Mesenteric fat pad (tissue), 1 donor: ENCODE measurements at places on chromosomes 3 and 15. TPM values are rescaled to one million over a fixed set of nuclear protein-coding genes. Genes with fewer than 3 reads are reported as not detected.

The PLCH1 gene
- not detected for total RNA-seq

GRCh38 chr3:158347966-158348365 is 223.0 kb upstream of the MLF1 start:
- DNase-seq, result no peak

GRCh38 chr15:59352189-59352588 is 20.5 kb downstream of the MYO1E start:
- no peak for DNase-seq

- no peak for DNase-seq
These were observed 24.5 kb downstream of the LPP start for GRCh38 chr3:188178293-188178936.

DNA sequence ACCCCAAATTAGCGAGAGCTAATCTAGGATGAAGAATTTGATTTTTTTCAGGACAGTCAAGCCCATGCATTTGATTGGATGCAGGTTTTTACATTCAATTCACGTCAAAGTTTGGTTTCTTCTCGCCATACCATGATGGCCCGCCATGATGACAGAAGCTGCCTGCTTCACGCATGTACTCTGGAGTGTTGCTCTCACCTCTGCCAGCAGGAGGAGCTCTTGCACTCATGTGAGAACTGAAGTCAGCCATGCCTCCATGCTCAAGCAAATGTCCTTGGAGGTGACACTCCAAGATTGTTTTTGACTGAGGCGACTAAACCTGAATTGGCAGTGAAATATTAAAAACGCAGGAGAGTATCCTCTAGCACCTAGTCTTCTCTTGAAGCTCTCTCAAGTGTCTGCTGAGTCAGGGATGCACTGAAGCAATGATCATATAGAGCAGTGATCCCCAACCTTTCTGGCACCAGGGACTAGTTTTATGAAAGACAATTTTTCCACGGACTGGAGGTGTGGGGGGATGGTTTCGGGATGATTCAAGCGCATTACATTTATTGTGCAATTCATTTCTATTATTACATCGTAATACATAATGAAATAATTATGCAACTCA is 120.9 kb downstream of the SAMMSON start:
- DNase-seq, result no peak

DNA sequence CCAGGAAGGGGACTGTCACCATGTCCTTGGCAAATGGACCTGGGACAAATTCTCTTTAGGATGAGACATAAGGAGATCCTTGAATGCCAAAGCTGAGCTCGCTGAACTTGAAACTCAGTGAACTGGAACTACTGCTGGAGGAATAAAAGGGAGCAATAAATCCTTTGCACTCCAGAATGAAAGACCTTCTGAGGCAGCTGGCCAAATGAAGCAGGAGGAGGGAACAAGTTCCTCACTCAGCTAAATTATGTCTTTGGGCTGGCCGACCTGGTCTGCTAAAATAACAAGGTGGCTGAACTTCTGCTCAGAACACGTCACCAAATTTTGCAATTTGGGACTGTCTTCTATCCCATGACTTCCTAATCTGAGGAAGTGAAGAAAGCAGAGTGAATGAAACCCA is 314.7 kb downstream of the LPP start:
- no peak for DNase-seq

- no peak for DNase-seq
These were observed 120.5 kb upstream of the SAMMSON start for GRCh38 chr3:69879051-69879450.

The RBP2 gene
- total RNA-seq, result 5.3 TPM

The ECE2 gene
- not detected for total RNA-seq

The HRG gene
- not detected for total RNA-seq

DNA sequence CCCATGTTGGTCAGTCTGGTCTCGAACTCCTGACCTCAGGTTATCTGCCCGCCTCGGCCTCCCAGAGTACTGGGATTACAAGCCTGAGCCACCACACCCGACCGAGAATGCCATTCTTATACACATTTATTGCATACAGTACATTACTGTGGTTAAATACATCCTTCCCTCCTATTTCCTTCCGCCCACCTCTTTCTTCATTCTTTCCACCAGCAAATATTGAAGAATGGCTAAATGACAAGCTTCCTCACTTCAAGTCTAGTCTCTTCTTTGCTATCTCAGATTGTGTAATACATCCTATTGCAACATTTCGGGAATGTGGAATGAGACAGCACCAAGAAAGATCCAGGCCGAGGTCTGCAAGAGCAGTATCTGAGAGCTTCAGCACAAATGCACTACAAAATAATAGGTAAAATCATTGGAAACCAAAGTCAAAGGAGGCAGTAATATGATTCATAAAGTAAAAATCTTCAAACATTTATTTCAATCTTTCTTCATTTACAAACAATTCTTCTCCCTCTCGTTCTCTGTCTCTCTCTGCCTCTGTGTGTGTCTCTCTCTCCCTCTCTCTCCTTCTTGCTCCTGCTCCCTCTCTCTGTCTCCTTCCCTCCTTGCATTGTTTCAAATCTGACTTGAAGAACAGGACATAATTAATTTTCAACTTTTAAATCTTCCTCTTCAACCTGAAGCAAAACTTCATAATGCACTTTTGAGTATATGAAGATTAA is 94.7 kb upstream of the TGFBR2 start:
- no peak for DNase-seq

DNA sequence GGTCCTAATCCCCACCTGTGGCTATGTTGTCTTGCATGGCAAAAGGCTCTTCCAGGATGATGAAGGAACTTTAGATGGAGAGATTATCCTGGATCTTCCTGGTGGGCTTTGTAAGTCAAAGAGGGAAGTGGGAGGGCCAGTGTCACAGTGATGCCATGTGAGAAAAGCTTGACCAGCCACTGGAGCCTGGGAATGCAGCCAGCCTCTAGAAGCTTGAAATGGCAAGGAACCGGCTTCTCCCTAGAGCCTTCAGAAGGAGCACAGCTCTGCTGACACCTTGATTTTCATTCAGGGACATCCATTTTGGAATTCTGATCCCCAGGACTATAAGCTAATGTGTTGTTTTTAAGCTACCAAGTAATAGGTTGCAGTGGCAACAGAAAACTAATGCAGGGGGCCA is 58.3 kb downstream of the CLEC3B start:
- peak; percentile 43 for DNase-seq

The GOLGA8S gene
- 0.26 TPM for total RNA-seq

The MME gene
- 138 TPM for total RNA-seq

DNA sequence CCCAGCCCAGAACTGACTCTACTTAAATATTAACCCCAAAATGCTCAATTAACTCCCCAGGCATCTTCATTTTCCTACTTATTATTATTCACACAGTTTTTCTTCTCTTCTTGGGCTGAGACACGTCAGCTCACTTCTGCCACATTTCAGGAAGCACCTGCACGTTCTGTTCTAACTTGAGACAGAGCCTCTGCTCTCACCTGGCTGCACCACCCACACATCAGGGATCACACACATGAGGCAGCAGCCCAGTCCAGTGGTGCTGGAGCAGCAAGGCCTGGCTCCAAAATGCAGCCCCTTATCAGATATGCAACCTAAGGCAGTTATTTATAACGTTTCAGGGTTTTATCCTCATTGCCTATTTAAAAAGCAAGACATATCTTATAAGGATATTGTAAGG is 127.5 kb downstream of the OSBPL10 start:
- no peak for DNase-seq

- no peak for DNase-seq
These were observed 64.6 kb downstream of the CYP11A1 start for GRCh38 chr15:74302821-74303359.

GRCh38 chr3:18531662-18532061 is 106.5 kb upstream of the SATB1 start:
- DNase-seq, result no peak

The CP gene
- total RNA-seq, result 17.5 TPM

The FYTTD1 gene
- 66.3 TPM for total RNA-seq

DNA sequence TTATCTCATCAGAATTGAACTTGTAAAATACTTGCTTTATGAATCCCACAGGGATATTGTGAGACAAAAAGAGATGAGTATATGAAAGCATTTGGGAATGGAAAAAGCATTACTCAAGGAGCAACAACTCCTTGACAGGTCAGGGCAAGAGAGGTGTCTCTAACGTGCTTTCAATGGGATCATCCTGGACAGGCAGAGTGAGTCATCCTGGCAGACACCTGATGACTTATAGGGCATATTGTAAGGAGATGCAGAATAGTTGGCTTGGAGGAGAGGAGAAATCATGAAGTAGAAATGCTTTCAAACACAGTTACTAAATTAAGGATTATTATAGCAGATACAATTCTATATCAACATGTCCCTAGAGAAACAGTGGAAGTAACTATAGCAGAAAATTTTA is 71.9 kb upstream of the THSD4 start:
- no peak for DNase-seq
